Activated CD4-positive, alpha-beta T cell treated with anti-CD3 and anti-CD28 coated beads, Interleukin-10, Interleukin-2, amounts not matched to agents 100 ng/mL and 50 ng/mL, durations not matched to agents 16 hours and 8 hours (primary cell): ENCODE measurements at places on chromosomes 3 and 15.
A peak's percentile ranks its signal among the peaks of the same experiment; 100 is the strongest.

GRCh38 chr3:194801461-194802432, 116.1 kb downstream of the FAM43A start:
- DNase-seq: no peak

- no peak for DNase-seq
Measured at GRCh38 chr3:196186651-196187573, 24.3 kb downstream of the ZDHHC19 start.

GRCh38 chr15:34708422-34708821, 46.4 kb downstream of the GJD2 start:
- peak; percentile 7 for DNase-seq

DNA sequence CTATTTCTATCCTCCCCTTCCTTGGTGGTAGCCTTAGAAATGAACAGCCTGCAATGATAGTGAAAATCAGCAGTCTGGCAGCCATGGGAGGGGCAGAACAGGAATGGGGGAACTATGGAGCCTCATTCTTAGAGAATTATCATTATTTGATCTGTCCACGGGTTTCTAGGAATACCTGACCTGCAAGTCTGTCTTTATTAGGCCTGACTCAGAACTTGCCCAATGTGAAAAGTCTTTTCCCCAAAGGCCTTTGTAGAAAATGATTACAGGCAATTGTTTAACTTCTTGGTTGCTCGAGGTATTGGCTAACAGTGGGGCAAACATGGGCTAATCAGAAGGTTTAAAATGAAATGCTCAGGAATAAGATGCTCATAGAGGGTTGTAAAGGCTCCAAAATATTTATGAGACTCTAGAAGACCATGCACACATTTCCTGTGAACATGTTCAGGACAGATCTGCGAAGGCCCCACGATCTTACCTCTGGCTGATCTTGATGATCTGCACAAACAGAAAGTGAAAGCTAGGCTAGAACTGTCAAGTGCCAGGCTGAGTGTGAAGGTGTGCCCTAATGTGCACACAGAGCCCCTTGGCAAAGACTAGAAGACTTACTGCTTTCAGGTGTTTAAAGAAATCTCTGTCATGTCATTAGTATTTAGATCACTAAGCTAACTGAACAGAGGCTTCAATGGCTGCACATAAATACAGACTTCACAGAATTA, 39.6 kb upstream of the LAMP3 start:
- peak; percentile 45 for DNase-seq

DNA sequence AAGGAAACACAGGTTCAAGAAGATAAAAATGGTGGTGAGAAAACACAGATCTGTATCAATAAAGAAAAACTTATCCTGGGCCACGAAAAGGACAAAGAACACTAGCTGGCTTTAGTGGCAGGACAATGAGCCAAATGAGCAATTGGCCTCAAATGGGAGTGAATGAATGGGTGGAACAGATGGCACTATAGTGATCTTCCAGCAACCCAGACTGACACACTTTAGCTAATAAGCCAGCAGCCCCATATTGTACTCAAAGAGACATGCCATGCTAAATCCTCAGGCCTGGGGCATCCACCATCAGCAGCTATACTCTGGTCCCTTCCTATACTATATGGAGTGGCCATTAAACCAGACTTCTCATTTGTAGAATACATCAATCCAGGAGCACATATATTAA, 60.0 kb upstream of the GADL1 start:
- DNase-seq: no peak

- no peak for DNase-seq
Measured at GRCh38 chr3:42656680-42657610, 3.4 kb downstream of the ZBTB47 start.

DNA sequence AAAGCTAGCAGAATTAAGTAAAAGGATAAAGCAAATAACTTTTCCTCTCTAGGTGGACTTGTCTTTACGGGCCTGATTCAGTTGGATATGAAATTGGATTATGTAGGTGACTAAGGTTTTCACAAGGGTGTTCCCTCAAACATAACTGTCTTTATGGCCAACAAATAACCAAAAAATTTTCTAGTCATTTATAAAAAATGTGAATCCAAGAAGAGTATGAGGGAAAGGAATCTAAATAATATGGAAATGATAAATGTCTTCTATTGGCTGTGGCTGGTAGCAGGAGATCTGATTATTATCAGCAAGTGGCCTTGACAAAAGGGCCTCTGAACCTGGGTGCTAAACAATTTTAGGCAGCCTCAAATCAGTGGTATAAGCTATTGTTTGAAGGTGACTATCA, 594.0 kb upstream of the UBE2E2 start:
- no peak for DNase-seq

GRCh38 chr3:175002732-175003143, 143.6 kb downstream of the NAALADL2 start:
- DNase-seq: no peak

DNA sequence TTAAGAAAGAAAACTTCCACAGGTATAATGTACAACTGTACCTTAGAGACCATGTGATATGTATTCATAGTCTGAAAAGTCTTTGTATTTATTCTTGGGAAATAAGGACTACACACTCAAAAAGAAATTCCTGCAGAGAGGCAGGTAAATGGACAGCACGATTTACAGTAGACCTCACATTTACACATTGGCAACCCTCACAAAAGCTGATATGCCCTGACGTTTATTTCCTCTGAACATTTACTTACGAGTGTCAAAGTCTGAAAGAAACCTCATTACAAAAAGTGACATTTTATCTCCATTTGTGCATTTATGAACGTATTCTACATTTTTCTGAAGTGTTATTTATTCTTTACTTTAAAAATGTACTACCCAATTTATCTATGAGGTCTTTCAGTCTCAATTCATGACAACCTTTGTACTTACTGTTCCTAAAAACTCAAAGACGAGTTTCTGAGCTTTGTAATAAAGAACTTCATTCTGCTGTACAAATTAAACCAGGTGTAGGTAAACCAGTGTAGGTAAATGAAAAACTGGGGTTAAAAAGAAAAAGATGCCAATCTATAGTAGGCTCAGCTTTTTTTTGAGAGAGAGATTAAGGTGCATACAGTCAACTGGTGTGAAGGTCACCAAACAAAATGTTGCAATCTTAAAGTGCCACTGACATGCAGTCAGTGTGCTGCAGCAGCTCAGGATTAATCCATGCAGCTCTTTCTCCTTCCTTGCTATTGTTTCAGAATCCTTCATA, 44.3 kb downstream of the THRB start:
- DNase-seq: no peak

GRCh38 chr15:101570241-101570640, 80.7 kb upstream of the PCSK6 start:
- DNase-seq: no peak

DNA sequence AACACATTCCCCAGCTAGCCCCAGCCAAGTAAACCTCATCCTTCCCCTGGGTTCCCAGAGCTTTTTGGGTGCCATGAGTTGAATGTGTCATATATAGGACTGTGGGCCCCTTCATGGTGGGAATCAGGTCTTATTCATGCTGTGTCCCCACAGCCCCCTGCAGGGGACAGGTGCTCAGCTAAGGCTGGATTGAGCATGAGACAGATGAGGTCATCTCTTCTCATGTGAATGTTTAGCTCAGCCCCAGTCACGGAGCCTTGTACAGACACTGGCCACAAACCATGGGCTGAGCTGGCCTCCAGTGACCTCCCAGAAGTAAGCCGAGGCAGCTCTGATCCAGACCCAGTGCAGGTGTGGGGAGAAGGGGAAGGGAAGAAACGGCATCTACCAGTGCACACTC, 70.7 kb downstream of the C3orf70 start:
- no peak for DNase-seq

- DNase-seq: peak; percentile 24
Measured at GRCh38 chr3:96863129-96863740, 48.8 kb downstream of the EPHA6 start.

DNA sequence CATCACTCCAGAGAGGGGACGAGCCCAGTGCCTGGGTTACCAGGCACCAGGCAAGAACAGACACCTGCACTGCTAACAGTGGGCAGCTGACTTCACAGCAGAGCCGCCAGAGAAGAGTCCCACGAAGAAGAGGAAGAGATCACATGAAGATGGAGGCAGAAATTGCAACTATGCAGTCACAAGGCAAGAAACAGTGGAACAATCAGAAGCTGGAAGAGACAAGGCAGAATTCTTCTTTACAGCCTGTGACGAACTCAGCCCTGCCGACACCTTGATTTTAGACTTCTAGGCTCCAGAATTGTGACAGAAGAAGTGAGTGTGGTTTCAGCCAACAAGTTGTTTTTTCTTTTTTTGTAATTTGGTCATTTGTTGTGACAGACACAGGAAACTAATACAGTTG, 59.2 kb downstream of the IL12A start:
- no peak for DNase-seq

DNA sequence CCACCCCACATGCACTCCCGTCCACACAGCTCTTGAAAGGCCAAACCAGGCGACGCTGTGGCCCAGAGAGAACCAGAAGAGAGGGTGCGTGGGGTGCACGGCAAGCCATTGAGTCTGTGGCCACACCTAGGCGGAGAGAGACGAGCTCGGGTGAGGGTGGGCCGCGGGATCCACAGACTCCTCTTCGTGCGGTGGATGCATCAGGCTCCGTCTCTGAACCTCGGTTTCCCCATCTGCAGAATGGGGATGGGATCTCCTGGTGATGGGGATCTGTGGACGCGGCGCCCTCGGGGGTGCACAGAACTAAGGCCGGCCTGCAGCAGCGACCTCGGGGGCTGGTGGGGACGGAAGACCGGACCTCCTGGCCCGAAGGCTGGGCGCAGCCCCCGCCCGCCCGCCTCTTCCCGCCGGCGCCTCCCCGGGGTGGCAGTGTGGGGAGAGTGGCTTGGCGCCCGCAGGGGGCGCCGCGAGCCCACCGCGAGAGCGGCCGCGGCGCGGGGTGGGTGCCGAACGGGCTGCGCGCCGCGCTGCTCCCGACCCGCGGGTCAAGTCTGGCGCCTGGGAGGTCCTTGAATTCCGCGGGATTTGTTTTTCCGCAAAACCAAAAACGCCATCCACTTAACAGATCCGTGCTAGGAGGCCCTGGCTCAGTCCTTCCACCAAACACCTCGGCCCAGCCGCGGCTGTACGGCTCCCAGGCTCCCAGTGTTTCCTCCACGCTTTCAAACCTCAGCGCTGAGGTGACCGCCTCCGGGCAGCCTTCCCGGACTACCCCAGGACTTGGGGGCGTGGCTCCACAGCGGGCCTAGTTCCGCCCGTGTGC, 13.2 kb upstream of the ADPGK start:
- peak; percentile 59 for DNase-seq

GRCh38 chr3:190973771-190974170, 111.3 kb upstream of the GMNC start:
- no peak for DNase-seq

DNA sequence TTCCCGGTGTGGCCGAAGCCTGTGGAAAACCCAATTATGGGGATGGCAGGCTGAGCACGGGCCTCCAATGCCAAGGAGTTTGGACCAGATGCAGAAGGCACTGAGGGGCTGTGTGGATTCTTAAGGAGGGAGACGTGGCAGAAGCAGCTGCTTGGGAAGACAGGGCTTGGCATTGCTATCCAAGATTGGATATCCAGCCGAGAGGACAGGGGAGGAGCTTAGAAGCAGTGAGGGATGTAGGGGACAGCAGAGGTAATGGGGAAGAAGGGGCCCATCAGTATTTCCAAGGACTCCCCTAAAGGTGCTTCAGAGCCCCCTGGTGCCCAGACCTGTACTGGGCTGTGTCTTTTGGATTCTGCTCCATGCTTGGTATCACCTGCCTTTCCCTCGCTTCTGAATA, 112.8 kb upstream of the TLE3 start:
- no peak for DNase-seq

DNA sequence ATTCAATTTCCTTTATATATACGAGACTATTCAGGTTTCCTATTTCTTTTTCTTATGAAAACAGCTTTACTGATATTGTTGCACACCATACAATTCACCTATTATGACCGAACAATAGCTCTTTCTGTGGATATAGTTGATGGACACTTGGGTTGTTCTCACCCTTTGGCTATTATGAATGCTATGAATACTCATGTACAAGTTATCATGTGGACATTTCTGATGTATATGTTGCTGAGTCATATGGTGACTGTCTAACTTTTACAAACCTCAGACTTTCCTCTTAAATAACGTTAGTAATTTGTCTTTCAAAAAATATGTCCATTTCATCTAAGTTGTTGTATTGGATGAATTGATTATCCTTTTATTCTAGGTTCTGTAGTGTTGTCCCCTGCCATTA, 15.7 kb upstream of the USF3 start:
- DNase-seq: peak; percentile 12

DNA sequence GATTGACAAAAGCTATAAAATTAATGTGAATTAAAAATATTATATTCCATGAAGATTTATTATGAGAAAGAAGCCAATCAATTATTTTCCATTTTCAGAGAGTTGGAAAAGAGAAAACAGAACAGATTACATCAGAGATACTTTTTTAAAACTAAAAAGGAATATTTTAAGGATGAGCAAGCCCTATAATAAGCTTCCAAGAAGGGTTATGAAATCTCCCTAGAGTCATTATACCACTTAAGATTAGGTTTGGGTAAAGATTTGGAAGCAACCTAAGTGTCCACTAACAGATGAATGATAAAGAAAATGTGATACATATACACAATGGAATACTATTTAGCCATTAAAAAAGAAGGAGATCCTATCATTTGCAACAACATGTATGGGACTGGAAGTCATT, 51.6 kb upstream of the FSIP1 start:
- DNase-seq: no peak

DNA sequence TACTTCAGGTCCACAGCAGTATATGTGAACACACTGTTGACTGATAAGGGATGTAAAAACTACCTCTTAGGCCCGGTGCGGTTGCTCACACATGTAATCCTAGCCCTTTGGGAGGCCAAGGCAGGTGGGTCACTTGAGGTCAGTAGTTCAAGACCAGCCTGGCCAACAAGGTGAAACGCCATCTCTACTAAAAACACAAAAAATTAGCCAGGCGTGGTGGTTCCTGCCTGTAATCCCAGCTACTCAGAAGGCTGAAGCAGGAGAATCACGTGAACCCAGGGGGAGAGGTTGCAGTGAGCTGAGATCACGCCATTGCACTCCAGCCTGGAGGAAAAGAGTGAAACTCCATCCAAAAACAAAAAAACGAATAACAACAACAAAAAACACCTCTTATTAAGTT, 194.6 kb upstream of the KCNMB2 start:
- no peak for DNase-seq

DNA sequence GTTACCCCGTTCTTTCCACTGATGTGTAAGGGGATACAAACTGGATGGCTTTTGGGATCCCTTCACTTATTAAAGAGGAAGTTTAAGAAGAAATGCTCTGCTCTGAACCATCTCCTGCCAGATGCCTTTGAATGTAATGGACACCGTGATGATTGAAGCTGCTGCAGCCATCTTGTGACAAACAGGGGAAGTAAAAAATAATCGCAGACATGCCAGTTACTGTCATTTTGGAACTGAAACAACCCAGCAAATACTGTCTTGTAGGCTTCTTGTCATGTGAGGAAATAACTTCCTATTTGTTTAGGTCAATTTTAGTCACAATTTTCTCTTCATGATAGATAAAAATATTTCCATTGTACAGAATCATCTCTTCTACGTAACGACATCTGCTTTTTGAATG, 224.0 kb downstream of the CHL1 start:
- DNase-seq: no peak

DNA sequence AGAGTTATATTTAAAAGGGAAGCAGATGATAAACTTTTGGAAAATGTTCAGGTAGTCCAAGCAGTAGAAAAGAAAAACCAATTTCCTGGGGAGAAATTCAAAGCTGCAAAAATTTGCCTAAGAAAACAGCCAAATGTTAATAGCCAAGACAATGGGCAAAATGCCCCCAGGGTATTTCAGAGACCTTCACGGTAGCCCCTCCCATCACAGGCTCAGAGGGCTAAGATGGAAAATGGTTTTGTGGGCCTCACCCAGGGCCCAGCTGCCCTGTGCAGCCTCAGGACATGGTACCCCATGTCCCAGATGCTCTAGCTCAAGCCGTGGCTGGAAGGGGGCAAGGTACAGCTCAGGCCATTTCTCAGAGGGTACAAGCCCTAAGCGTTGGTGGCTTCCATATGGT, 391.0 kb downstream of the ZIC4 start:
- no peak for DNase-seq
